ENCODE measurements at places on chromosomes 5 and 9.
A peak's percentile ranks its signal among the peaks of the same experiment; 100 is the strongest.

DNA sequence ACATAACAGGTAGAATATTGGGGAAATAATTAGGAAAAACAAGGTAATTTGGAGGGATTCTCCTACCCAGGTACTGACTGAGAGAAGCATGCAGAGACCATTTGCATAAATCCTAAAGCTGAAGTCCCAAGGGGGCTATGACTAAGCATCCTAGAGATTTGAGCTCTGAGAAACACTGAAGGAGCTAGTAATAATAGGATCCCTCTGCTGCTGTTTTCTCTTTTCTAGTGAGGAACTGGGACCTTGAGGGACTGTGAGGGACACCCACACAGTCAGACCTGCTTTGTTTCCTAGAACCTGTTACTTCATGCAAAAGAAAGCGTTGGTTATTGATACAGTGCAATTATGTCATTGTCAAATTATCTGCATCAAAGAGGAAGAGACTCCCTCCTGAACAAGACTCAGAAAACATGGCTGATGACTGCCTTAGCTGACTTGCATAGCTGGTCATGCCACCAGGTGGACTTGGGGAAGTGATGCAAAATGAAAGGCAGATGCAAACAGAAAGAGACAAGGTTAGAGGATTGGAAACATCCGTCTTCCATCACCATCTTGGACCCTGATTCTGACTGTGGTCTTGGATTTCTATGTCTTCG is 335.4 kb downstream of the NTRK2 start:
- no peaks in the 10 kb centered on the region for H3K27me3 ChIP-seq
- DNase-seq, result no peak
- H3K36me3 ChIP-seq, result no peaks in the 10 kb centered on the region
- H3K4me3 ChIP-seq, result no peak overlapping the region
- no peak overlapping the region for H3K27ac ChIP-seq
- no peaks in the 10 kb centered on the region for H3K4me1 ChIP-seq

DNA sequence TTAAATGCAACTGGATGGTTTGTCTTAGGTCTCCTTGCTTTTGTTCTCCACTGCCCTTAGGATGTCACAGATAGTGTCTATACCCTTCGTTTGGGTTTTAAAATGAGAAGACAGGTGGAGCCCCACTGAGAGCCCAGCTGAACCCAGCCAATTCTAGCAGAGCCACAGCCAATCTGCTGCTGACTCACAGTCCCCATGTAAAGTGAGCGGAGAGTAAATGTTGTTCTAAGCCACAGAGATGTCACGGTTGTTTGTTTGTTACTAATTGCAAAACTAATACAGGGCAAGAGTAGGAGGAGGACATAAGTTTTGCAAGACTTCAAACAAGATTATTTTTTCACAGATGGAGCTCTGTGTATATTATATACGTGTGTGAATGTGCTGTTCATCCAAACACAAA is 50.5 kb upstream of the AGXT2 start:
- no peak overlapping the region for H3K27ac ChIP-seq
- H3K27me3 ChIP-seq, result peaks cover 3% of the 10 kb centered on the region
- no peaks in the 10 kb centered on the region for H3K4me1 ChIP-seq
- DNase-seq, result no peak
- no peak overlapping the region for H3K4me3 ChIP-seq

DNA sequence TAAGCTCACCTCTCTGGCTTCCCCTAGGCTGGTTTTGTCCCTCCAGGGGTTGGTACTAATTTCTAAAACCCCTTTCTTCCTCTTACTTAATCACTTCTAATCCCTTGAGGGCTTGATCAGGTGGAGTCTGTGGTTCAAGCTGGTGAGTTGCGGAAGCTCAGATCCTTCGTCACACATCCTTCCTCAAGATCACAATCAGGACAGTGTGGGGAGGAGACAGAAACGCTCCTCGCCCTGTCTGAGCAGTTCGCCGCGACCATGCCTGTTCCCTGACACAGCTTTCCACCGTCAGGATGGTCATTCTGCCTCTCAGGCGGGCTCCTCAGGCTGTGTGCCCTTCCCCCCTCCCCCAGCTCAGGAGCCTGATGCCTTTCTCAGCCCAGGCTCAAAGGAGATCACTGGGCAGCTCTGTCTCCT is 24.3 kb downstream of the CPLX2 start:
- H3K27ac ChIP-seq, result peak overlapping the region; percentile 49
- peak overlapping the region; percentile 76 for H3K4me3 ChIP-seq
- peaks cover 55% of the 10 kb centered on the region for H3K27me3 ChIP-seq
- H3K4me1 ChIP-seq, result peaks cover 27% of the 10 kb centered on the region

- no peak overlapping the region for H3K4me3 ChIP-seq
- no peaks in the 10 kb centered on the region for H3K27me3 ChIP-seq
- H3K36me3 ChIP-seq, result no peaks in the 10 kb centered on the region
- DNase-seq, result no peak
Measured at GRCh38 chr9:134922932-134923240, 5.2 kb upstream of the FCN1 start.

GRCh38 chr5:50574121-50574520 is 92.3 kb upstream of the PARP8 start:
- no peaks in the 10 kb centered on the region for H3K27me3 ChIP-seq
- H3K27ac ChIP-seq, result no peak overlapping the region
- H3K4me1 ChIP-seq, result peaks cover 11% of the 10 kb centered on the region

GRCh38 chr5:160957312-160957861 is 105.4 kb upstream of the ATP10B start:
- no peak overlapping the region for H3K27ac ChIP-seq
- H3K4me3 ChIP-seq, result no peak overlapping the region
- DNase-seq, result no peak
- H3K36me3 ChIP-seq, result no peaks in the 10 kb centered on the region

- no peak for DNase-seq
- H3K4me3 ChIP-seq, result no peak overlapping the region
- H3K4me1 ChIP-seq, result no peaks in the 10 kb centered on the region
- H3K27ac ChIP-seq, result no peak overlapping the region
- peaks cover 5% of the 10 kb centered on the region for H3K27me3 ChIP-seq
- H3K36me3 ChIP-seq, result no peaks in the 10 kb centered on the region
Measured at GRCh38 chr5:175814691-175815090, 56.7 kb upstream of the CPLX2 start.

DNA sequence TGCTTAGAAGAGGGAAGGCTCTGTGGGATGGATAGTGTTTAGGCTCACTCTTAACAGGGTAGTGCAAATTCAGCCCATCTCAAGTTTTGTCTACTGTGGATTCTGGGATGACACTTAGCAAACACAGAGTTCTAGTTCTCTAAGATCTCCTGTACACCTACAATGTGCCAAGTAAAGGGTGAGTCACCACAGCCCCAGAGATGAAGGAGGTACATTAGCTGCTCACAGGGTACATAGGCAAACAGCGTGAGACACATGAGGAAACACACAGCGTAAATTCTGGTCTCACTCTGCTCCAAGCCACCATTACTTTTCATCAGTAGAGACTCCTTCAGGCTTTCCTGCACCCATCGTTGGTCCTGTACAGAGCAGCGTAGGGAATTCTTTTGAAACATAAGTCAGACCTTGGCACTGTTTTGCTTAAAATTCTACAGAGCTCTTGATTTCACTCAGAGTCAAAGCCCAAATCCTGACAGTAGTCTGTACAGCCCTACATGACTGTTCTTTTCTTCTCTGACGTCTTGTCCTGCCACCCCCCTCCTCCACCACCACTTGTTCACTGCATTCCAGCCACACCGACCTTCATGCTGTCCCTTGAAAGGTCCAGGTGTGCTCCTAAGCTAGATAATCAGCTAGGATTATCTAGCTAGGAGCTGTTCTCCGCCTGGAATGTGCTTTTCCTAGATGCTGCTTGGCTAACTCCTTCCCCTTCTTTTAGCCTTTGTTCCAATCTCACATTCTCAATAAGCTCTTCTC is 8.7 kb downstream of the ASTN2 start:
- H3K4me1 ChIP-seq, result no peaks in the 10 kb centered on the region
- H3K4me3 ChIP-seq, result no peak overlapping the region
- no peaks in the 10 kb centered on the region for H3K36me3 ChIP-seq
